ENCODE measurements at places on chromosomes 12 and 14. TPM values are rescaled to one million over a fixed set of nuclear protein-coding genes. Genes with fewer than 3 reads are reported as not detected.
A peak's percentile ranks its signal among the peaks of the same experiment; 100 is the strongest.

GRCh38 chr12:3493043-3493858 lies 2.2 kb downstream of the PRMT8 start:
- peaks cover 3% of the 10 kb centered on the region for H3K4me1 ChIP-seq
- DNase-seq, result no peak
- H3K27me3 ChIP-seq, result no peaks in the 10 kb centered on the region
- no peaks in the 10 kb centered on the region for H3K36me3 ChIP-seq
- no peak overlapping the region for H3K27ac ChIP-seq

DNA sequence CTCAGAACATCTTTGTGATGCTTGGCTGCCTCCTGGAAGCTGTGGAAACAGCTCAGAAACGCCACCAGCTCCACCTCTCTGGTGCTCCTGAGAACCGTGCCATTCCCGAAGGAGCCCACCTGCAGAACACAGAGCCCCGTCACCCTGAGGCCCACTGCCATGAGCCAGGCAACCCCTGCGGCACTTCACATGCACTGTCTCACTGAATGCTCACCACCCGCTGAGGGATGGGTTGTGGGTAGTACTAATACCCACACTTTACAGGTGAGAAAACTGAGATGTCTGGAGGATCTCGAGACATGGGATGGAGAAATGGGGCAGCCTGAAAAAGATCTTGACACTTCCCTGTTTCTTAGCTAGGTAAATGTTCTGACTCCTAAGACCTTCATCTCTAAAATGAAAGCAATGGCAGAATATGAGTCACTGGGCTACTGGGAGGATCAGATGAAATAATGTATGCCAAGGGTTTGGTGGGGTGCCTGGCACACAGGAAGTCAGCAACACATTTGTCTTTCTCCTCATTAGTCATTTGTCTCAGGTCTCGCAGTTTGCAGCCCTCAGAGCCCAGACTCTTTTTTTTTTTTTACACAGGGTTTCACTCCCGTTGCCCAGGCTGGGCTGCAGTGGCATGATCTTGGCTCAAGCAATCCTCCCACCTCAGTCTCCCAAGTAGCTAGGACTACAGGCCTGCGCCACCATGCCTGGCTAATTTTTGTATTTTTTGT lies 5.3 kb downstream of the OASL start:
- no peak for DNase-seq
- H3K27ac ChIP-seq, result no peak overlapping the region
- no peak overlapping the region for H3K4me3 ChIP-seq
- no peaks in the 10 kb centered on the region for H3K36me3 ChIP-seq
- H3K27me3 ChIP-seq, result no peaks in the 10 kb centered on the region

GRCh38 chr12:108911915-108912314 lies 32.0 kb downstream of the DAO start:
- no peak overlapping the region for H3K4me3 ChIP-seq
- no peaks in the 10 kb centered on the region for H3K27me3 ChIP-seq
- H3K4me1 ChIP-seq, result no peaks in the 10 kb centered on the region
- H3K36me3 ChIP-seq, result no peaks in the 10 kb centered on the region

GRCh38 chr12:114779186-114779585 lies 95.2 kb upstream of the TBX3 start:
- no peaks in the 10 kb centered on the region for H3K36me3 ChIP-seq
- no peaks in the 10 kb centered on the region for H3K4me1 ChIP-seq
- no peak for DNase-seq
- no peak overlapping the region for H3K27ac ChIP-seq
- H3K27me3 ChIP-seq, result no peaks in the 10 kb centered on the region
- no peak overlapping the region for H3K4me3 ChIP-seq

GRCh38 chr12:911191-911826 lies 38.2 kb downstream of the RAD52 start:
- peaks cover 9% of the 10 kb centered on the region for H3K4me1 ChIP-seq
- no peak for DNase-seq
- peaks cover 26% of the 10 kb centered on the region for H3K36me3 ChIP-seq
- peak overlapping the region; percentile 59 for H3K27ac ChIP-seq
- no peaks in the 10 kb centered on the region for H3K27me3 ChIP-seq

- H3K27me3 ChIP-seq, result no peaks in the 10 kb centered on the region
- H3K36me3 ChIP-seq, result no peaks in the 10 kb centered on the region
- no peak within 1 kb of the TSS for H3K4me3 ChIP-seq
- DNase-seq, result no peak
- no peak within 1 kb of the TSS for H3K27ac ChIP-seq
- no peaks in the 10 kb centered on the region for H3K4me1 ChIP-seq
These were observed at the start of gene SP7 for GRCh38 chr12:53336181-53336681. Gene SP7, minus strand, starts transcription at chr12:53336354. Its CDS starts 708 bp downstream, at chr12:53335646.

- H3K36me3 ChIP-seq, result peaks cover 1% of the 10 kb centered on the region
- peaks cover 2% of the 10 kb centered on the region for H3K4me1 ChIP-seq
- H3K27me3 ChIP-seq, result no peaks in the 10 kb centered on the region
- H3K4me3 ChIP-seq, result peak overlapping the region; percentile 67
These were observed 5.6 kb downstream of the ZNF385A start for GRCh38 chr12:54378796-54379397.

GRCh38 chr12:127149226-127149964 lies 1117.6 kb upstream of the TMEM132C start:
- DNase-seq, result no peak
- H3K4me1 ChIP-seq, result no peaks in the 10 kb centered on the region
- no peaks in the 10 kb centered on the region for H3K36me3 ChIP-seq
- no peak overlapping the region for H3K27ac ChIP-seq
- no peak overlapping the region for H3K4me3 ChIP-seq
- H3K27me3 ChIP-seq, result no peaks in the 10 kb centered on the region

GRCh38 chr12:46917821-46918220 lies 92.0 kb upstream of the SLC38A4 start:
- no peak overlapping the region for H3K27ac ChIP-seq
- H3K4me3 ChIP-seq, result no peak overlapping the region
- no peak for DNase-seq
- H3K36me3 ChIP-seq, result no peaks in the 10 kb centered on the region
- H3K4me1 ChIP-seq, result no peaks in the 10 kb centered on the region

DNA sequence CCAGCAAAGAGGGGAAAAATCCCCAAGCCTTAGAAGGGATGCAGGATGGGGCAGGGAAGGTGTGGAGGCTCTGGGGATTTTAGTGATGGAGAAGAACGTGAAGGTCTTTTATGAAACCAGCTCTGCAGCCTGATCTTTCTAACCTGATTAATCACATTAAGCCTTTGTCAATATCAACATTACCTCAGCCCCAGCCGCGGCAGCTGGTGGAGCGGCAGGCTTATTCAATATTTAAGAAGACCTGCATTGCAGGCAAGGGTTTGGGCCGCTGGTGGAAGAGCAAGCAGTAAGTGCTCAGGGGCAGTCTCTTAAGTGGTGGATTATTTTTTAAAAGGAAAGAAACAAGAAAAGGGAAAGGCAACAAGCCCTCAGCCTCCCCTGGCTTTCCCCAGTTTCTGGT lies 16.6 kb downstream of the RPH3A start:
- H3K4me3 ChIP-seq, result no peak overlapping the region
- no peaks in the 10 kb centered on the region for H3K36me3 ChIP-seq
- H3K27ac ChIP-seq, result no peak overlapping the region
- H3K4me1 ChIP-seq, result no peaks in the 10 kb centered on the region
- H3K27me3 ChIP-seq, result no peaks in the 10 kb centered on the region
- no peak for DNase-seq

- DNase-seq, result no peak
- H3K27me3 ChIP-seq, result no peaks in the 10 kb centered on the region
- no peaks in the 10 kb centered on the region for H3K4me1 ChIP-seq
- H3K27ac ChIP-seq, result no peak overlapping the region
These were observed 12.6 kb downstream of the SIVA1 start for GRCh38 chr14:104765517-104765916.

- H3K4me1 ChIP-seq, result no peaks in the 10 kb centered on the region
- DNase-seq, result no peak
- H3K27ac ChIP-seq, result no peak overlapping the region
- no peaks in the 10 kb centered on the region for H3K36me3 ChIP-seq
- no peaks in the 10 kb centered on the region for H3K27me3 ChIP-seq
- H3K4me3 ChIP-seq, result no peak overlapping the region
These were observed 314.9 kb downstream of the TMEM121 start for GRCh38 chr14:105841022-105842009.

DNA sequence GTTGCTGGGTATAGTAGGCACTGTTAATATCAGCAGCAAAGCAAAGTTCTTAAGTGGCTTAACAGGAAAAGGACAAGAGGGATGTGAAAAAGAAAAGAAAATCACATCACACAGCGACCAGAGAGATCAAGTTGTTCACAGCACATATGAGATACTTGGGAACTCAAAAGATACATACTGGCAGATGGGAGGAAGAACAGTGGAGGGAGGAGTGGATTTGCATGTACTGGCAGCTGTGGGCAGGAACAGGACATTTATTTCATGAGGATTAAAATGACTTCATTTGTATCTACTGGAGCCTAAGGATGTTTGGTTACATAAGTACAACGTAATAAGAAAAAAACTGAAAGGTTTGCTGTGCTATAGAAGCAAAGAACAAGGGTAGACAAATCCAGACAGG lies 136.5 kb upstream of the IFNG-AS1 start:
- H3K4me3 ChIP-seq, result no peak overlapping the region
- no peaks in the 10 kb centered on the region for H3K36me3 ChIP-seq
- no peak overlapping the region for H3K27ac ChIP-seq
- DNase-seq, result no peak
- no peaks in the 10 kb centered on the region for H3K27me3 ChIP-seq
- H3K4me1 ChIP-seq, result no peaks in the 10 kb centered on the region

DNA sequence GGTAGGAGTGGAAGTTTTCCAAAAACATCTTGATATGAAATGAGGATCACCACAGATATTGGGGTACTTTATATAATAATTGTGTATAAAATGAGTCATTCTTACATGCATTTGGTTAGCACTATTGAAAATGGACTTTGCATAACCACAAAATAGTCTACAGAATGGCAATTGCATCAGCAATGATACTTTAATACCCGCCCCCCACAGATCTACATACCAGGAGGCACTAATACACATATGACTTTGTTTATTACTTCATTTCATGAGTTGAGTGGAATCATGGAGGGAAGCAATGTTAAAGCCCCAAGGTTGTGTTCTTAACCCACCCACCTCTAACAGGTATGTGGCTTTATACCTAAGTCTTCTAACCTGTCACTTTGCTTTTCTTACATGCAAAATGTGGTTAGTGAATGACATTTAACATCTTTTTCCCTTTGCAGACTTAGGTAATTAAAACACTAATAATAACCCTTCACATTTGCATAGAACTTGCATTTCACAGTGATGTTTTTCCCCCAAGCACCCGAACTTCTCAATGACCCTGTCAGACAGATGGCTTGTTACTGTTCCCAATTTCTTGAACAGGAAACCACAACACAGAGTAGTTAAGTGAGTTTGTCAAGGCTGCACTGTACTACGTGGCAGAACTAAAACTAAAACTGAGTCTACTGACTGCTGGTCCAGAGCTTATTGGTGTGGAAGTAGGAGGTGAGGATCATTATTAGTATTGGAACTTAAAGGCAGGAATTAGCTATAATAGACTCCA lies 101.9 kb downstream of the NPAS3 start:
- no peak for DNase-seq
- no peaks in the 10 kb centered on the region for H3K36me3 ChIP-seq
- no peaks in the 10 kb centered on the region for H3K4me1 ChIP-seq
- no peak overlapping the region for H3K27ac ChIP-seq
- H3K4me3 ChIP-seq, result no peak overlapping the region

DNA sequence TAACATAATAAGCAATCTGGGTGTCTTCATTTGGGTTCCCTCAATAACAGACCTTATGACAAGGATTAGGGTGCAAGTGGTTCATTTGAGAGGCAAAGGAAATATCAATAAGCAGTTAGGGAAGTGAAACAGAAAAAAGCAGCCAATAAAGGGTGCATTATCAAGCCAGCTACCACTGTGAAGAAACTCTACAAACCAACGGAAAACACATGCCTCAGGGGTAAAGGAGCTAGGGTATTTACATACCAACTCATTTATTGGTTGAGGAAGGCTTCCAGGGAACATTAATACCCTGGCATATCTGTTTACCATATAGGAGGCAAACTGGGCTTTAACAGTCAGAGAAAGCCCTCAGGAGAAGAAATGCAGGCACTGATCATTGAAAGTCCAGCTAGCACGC lies 22.7 kb upstream of the IFNG-AS1 start:
- no peak for DNase-seq
- H3K27me3 ChIP-seq, result no peaks in the 10 kb centered on the region
- H3K4me1 ChIP-seq, result no peaks in the 10 kb centered on the region
- no peak overlapping the region for H3K4me3 ChIP-seq

GRCh38 chr12:11144297-11144696 lies 9.9 kb upstream of the TAS2R30 start:
- no peak for DNase-seq
- H3K27me3 ChIP-seq, result no peaks in the 10 kb centered on the region
- no peaks in the 10 kb centered on the region for H3K36me3 ChIP-seq
- H3K27ac ChIP-seq, result no peak overlapping the region
- no peak overlapping the region for H3K4me3 ChIP-seq

DNA sequence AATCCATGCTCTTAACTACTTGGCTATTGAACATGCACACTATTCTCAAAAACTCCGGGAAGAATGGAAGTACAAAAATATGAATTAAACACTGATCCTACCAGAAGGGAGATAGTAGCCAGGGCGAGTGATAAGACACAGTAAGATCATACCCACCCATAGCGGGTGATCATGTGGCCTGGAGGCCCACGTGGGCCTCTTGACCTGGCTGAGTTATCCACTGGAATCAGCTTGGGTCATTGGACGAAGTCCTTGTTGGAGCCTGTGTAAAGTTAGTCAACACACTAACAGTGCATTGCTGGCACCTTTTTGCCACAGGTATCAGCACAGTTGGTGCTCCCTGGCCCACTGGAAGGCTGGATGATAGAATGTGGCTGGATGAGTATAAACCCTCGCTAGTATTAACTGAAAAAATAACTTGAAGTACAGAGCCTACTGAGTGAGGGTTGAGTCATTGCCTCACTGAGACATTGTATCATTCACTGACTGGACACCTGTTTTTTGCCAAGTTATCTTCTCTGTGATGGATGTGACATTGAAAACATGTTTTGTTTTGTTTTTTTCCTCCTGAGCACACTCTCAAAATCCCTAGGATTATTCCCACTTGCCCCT lies 149.2 kb upstream of the FUT8 start:
- no peaks in the 10 kb centered on the region for H3K36me3 ChIP-seq
- DNase-seq, result no peak
- no peak overlapping the region for H3K27ac ChIP-seq
- no peak overlapping the region for H3K4me3 ChIP-seq
- H3K4me1 ChIP-seq, result no peaks in the 10 kb centered on the region
- no peaks in the 10 kb centered on the region for H3K27me3 ChIP-seq

GRCh38 chr12:90323217-90323616 lies 614.6 kb upstream of the ATP2B1 start:
- H3K4me3 ChIP-seq, result no peak overlapping the region
- no peak overlapping the region for H3K27ac ChIP-seq
- no peak for DNase-seq
- H3K36me3 ChIP-seq, result no peaks in the 10 kb centered on the region
- H3K27me3 ChIP-seq, result no peaks in the 10 kb centered on the region

The CDC42BPB gene
- total RNA-seq, result 121 TPM

The CCDC197 gene
- total RNA-seq, result not detected

The P2RX2 gene
- total RNA-seq, result not detected

The NELL2 gene
- 0.63 TPM for total RNA-seq

The WSCD2 gene
- total RNA-seq, result 6.9 TPM

The NGB gene
- not detected for total RNA-seq

The ACSM4 gene
- total RNA-seq, result not detected

The ERBB3 gene
- 3.2 TPM for total RNA-seq

Measured in thoracic aorta (tissue), 2 donors.